ENCODE measurements at places on chromosomes 1 and 21.

GRCh38 chr1:23019863-23020625, 776 bp downstream of the KDM1A start:
- DNase-seq = no peak

DNA sequence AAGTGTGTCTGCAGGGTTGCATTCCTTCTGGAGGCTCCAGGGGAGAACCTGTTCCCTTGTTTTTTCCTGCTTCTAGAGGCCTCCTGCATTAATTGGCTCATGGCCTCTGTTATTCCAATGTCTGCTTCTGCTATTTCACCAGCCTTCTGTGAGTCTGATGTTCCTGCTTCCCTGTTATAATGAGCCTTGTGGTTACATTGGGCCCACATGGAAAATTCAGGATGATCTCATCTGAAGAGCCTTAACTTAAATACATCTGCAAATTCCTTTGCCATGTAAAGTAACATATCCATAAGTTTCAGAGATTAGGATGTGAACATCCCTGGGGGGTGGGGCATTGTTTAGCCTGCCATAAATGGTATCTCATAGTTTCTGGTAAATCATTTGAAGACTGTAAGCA, 181.1 kb downstream of the RWDD3 start:
- no peak for DNase-seq

DNA sequence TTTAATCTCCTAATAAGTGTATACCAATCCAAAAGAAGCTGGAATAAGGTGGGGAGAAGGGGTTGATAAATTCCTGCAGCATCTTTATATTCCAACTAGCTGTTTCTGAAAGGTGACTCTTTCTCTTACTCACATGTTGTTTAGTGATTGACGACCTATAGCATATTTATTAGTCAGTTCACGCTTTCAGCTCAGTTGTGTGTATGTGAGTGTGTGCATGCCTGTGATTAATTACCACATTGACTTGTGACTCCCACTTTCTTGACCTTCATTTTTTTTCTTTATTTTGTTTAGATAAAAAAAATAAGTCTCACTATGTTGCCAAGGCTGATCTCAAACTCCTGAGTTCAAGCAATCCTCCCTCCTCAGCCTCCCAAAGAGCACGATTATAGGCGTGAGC, 44.4 kb downstream of the ATP2B4 start:
- DNase-seq = no peak

GRCh38 chr1:110004583-110004982, 20.0 kb downstream of the AHCYL1 start:
- no peak for DNase-seq

- DNase-seq = no peak
Measured at GRCh38 chr1:49824261-49824660, 199.5 kb downstream of the AGBL4 start.

DNA sequence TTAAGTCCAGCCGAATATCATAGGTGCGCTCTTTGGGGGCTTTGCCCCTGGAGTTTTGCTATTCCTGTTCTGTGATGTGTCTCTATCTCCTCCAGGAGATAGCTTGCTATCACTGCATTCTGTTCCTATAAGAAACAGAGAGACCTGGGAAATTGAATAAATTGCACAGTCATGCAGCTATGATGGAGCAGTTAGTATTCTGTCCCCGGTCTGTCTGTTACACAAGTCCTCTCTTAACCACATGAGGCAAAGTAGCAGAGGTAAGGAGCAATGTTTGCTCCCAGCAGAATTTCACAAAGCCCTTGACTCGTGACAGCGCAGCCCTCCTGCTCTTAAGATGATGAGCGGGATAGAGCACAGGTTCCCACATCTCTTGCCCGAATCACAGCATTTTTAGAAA, 63.9 kb upstream of the GRHL3 start:
- DNase-seq = no peak

DNA sequence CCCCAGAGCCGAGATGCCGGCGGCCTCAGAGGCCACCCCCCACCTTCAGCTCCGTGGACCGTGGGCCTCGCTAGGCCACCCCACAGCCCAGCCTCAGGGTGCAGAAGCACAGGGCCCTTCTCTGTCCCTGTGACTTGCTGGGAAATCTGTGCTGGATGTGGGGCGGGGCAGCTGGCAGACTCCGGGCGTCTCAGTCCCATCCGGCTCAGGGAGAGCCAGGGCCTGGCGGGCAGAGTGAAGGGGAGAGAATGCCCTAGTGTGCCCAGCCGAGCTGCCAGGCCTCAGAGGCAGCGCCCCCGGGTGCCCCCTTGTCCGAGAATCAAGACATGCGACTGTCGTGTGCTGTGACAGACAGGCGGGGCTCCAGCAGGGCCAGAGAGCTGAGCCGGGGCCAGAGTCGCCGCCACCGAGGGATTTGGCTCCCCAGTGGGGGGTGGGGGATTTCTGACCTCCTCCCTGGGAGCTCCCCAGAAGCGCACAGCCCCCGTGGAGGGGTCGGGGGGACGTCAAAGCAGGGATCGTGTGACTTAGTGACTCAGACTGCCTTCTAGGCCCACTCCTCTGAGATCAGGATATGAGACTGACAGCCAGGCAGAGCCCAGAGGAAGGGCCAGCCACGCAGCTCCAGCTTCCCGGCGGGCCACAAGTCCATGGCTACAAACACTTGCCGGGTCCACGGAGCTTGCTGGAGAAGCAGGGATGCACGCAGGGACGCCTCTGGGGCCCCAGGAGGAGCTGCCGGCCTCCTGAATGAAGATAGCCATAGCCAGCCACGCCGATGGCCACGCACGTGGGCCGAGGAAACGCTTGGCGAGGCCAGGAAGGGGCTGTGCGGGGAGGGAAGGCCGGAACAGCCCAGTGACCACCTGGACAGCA, 11.9 kb downstream of the COL6A1 start:
- DNase-seq = no peak

DNA sequence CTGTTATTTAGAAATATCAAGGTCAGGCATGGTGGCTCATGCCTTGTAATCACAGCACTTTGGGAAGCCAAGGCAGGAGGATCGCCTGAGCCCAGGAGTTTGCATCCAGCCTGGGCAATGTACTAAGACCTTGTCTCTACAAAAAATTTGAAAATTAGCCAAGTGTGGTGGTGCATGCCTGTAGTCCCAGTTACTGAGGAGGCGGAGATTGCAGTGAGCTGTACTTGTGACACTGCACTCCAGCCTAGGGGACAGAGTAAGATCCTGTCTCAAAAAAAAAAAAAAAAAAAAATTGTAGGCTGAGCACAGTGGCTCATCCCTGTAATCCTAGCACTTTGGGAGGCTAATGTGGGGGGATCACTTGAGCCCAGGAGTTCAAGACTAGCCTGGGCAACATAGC, 45.3 kb downstream of the PIK3CD start:
- DNase-seq = no peak

GRCh38 chr1:28773105-28773504, 36.4 kb downstream of the YTHDF2 start:
- no peak for DNase-seq

DNA sequence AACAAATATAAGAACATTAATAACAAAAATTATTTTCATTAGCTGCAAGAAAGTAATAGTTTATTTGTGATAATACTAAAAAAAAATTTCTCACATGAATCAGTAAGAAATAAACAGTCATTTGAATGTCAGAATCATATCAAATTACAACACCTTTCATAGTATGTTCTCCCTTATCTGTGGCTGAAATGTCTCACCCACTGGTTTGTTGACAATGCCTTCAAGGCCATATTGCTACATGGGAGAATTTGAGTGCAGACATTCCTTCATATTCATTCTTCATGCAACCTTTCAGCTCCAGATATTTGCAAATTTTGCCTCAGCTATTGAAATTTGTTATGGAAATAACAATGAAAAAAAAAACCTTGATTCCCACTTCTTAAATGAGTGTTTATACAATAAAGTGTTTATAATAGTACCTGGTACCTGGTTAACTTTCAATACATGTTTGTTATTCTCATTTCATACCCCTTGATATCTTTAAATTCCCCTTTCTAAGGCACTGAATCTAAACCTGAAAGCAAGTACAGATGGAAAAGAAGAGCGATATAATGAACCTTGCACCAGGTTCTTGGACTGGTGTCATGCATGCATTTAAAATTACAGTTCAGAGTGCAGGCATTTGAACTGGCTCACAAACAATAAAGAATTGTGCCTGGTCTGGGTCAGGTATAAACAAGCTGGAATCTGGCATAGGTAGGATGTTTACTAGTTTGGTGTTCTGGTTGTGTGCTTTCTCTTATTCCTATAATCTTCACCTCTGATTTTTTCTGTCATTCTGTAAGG, 242.2 kb upstream of the ADGRL2 start:
- no peak for DNase-seq

GRCh38 chr1:152907686-152908601, at the start of gene IVL:
Gene IVL, plus strand, starts transcription at chr1:152908546. Its CDS starts 1,252 bp downstream, at chr1:152909798.
- no peak for DNase-seq

- no peak for DNase-seq
Measured at GRCh38 chr1:56571448-56571847, 7.9 kb downstream of the PLPP3 start.

DNA sequence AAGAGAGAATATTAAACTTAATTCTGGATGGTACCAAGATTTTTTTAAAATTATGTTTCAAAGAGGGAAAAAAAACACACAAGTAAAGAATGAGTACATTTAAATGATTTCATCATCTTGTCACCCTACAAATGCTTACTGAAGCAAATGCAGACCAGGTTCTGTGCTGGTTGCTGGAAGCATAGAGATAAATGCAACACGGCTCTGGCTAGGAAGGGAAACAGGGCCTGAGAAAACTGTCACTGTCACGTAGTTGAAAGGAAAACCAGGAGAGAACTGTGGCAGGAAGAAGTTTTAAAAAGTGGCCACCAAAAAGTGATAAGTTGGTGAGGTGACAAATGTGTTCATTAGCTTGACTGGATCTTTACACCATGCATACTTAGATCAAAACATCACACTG, 336.9 kb upstream of the NFIA start:
- no peak for DNase-seq

- peak; percentile 71 for DNase-seq
Measured at GRCh38 chr1:54681358-54681757, 34.3 kb upstream of the TTC4 start.

DNA sequence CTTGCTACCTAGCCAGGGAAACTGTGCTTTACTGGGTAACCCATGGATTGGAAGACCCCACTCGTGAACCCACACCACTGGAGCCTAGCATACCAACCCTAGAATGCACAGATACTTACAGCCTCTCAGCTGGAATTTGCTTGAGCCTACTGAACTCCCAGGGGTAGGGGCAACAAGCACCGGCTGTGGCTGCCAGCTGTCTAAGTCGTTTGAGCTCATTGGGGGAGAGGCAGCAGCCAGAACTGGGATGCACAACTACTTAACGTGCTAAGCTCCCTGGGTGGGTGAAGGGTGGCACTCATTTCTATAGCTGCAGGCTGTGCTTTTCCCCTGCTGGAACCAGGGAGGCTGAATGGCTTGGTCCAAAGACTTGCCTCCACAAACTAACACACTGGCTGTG, 212.4 kb downstream of the ZNF648 start:
- DNase-seq = no peak

DNA sequence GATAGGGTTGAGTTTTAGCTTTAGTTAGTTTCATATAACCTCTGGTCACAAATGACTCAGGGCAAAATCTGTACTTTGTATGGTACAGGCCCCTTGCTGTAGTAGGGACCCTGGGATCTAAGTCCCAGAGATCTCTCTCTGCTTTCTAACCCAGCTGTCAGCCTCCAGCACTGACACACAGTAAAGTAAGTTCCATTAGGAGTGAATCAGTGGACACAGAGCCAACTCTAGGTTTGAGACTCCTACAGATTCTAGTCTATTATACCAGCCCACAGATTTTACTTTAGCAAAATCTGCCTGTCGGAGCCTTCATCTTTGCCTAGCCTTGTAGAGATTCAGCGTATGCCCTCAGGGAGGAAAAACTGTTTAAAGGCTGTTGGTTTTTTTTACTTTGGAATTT, 52.5 kb downstream of the ANGPTL1 start:
- no peak for DNase-seq

GRCh38 chr1:5892329-5892728, 99.9 kb downstream of the NPHP4 start:
- DNase-seq = no peak

DNA sequence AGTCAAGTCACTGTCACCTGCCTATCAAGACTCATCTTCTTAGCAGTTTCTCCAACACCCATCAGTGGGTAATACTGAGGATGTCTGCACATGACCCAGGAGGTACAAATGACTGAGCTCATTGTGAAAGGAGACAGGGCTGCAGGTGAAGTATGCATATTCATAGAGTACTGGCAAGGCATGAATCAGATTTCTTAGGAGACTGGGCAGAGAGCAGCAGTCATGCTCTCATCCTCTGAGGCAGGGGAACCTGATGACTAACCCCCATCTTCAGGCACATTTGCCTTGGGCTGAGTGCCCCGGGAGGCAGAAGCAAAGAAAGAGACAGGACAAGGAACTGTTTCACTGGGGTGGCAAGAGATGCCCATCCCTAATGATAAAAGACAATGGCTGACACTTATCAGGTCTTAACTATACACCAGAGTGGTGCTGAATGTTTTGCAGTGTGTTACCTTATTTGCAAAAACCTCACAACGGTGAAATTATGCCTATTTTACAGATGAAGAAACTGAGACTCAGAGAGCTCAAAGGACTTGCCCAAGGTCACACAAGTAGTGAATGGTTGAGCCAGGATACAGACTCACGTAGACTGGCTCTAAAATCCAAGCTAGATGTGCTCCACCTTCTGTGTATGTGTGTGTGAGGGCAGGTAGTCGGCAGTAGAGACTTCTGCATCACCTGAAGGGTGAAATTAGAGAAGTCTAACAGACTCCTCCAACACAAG, 9.2 kb upstream of the GRHL3 start:
- no peak for DNase-seq

GRCh38 chr1:218575856-218576255, 230.7 kb downstream of the TGFB2 start:
- DNase-seq = no peak

DNA sequence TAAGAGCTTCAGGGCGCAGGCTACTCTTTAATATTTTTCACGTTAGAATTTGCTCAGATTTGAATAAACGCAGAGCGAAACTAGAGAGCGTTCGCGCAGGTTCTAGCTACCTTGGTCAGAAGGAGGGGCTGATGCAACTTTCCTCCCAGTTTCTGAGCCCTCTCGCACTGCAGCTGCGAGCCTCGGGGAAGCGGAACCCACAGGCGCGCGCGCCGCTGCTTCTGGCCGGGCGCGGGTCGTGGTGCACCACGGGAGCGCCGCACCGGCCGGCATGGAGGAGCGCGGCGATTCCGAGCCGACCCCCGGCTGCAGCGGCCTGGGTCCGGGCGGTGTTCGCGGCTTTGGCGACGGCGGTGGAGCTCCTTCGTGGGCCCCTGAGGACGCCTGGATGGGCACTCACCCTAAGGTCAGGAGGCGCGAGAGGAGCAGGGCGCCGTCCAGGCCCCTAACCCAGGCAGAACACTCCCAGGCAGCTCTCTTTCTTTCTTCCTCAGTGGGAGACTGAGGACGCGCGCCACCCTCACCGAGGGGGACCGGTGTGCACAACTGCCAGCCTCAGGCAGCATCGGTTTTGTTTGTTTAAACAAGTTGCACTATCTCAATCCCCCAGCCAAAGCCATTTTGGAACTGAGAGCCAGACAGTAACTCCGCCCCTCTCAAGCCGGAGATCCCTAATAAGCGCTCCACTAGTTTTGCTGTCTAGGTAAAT, at the start of gene TSEN15:
TSEN15 (plus strand) TSS at position 246 of the 709 bp plus-strand sequence; CDS start at position 272, 26 bp downstream.
- DNase-seq = peak; percentile 45

DNA sequence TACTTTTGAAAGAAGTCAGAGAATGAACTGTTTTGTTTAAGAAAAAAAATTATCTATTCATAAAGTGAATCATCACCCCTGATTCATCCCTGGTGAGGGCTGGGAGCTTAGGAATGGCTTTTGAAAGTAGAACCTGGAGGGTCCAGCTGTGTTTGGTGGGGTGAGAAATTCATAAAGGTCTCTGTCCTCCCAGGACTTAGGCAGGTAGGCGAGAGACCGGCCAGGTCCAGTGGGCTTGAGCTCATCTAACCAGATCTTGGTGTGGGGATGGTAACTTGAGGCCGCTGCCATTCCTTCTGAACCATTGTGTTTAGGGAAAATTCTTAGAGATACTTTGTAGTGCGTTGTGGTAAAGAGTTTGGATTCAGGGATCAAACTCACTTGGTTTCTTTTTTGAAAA, 156.8 kb upstream of the TNR start:
- no peak for DNase-seq

All from NCI-H1417 treated with DMSO at 0.1 percent for 48 hours (cell line).